ENCODE measurements at places on chromosomes 4 and X.

DNA sequence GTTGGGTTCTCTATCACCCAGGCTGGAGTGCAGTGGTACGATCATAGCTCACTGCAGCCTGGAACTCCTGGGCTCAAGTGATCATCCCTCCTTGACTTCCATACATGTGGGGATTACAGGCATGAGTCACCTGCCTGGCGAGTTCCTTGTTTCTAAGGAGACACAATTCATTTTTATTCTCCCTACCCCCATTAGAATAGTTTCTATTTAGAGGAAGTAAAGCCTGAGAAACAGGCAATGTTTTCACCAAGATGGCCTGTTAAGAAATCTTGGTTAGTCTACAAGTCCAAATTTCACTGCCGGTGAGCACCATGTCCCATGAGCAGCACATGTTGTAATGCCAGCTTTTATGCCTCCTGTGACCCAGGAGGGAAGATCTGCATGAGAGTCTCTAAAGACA, 5.7 kb downstream of the CYBB start:
- no peak for DNase-seq

DNA sequence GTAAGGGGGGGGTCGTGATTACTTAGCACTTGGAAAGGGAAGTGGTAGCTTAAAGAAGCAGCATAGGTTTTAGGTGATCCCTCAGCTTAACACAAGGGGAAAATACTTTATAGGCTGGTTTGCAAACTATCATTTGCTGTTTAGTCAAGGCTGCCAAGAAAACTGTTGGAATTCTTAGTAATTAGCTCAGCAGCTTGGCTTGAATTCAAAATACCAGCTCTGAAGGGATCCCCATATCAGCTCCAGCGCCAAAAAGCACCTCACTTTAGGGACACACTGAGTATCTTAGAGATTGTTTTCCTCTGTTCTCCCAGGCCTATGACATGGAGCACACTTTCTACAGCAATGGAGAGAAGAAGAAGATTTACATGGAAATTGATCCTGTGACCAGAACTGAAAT, 8.8 kb downstream of the TNMD start:
- no peak for DNase-seq

DNA sequence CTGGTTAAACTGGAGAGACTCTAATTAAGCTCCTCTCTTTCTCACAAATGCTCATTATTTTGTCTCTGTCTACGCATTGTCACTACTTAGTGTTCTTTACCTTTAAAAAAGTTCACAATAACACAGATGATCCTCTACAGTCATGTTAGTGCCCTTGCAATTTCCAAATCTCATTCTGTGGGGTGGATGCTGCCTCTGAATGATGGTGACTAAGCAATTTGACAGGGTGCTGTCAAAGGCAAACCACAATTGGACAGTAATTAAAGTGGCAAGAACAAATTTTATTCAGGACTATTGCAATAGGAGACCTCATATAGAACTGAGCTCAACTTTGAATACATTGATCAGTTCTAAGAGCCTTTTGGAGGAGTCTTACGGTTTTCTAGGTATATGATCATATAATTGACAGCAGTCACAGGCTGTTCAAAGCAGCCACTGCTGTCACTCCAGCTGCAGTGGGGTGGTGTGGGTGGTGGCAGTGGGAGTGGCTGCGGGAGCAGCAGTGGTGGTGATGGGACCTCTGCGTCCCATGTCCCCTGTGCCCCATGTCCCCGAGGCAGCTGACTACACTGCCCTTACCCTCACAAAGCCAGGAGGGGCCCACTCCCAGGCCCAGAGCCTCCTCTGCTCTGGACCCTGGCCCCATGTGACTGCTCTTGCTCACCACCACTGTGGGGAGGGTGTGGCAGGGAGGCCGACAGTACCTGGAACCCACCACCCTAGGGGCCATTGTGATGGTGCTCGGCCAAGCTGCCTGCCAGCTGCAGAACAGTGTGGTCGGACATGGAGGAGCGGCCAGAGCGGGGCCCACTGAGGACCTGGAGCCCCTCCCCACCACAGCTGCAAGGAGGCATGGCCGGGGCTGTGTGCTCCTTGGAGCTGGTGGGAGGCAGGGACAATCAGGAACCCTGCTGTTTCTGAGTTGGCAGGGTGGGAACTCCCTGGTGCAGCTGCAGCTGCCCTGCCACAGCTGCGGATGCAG, 30.4 kb upstream of the PAGE1 start:
- DNase-seq = no peak

DNA sequence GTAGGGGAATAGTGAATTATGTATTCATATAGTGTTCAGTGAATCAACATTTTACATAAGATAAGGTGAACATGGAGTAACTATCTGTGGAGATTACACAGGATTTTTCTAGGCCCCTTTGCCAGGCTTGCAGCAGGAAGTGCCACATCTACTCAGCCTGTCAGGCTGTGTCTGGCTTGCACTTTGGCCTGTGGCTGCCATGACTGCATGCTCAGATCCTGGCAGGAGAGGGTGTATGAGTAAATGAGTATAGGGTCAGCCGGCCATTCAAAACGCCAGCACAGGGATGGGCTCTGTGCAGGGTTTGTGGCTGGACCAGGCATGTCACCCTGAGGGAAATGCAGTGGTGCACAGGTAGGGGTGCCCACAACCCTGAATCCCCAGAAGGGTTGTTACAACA, 51.9 kb downstream of the UBQLN2 start:
- DNase-seq = no peak

DNA sequence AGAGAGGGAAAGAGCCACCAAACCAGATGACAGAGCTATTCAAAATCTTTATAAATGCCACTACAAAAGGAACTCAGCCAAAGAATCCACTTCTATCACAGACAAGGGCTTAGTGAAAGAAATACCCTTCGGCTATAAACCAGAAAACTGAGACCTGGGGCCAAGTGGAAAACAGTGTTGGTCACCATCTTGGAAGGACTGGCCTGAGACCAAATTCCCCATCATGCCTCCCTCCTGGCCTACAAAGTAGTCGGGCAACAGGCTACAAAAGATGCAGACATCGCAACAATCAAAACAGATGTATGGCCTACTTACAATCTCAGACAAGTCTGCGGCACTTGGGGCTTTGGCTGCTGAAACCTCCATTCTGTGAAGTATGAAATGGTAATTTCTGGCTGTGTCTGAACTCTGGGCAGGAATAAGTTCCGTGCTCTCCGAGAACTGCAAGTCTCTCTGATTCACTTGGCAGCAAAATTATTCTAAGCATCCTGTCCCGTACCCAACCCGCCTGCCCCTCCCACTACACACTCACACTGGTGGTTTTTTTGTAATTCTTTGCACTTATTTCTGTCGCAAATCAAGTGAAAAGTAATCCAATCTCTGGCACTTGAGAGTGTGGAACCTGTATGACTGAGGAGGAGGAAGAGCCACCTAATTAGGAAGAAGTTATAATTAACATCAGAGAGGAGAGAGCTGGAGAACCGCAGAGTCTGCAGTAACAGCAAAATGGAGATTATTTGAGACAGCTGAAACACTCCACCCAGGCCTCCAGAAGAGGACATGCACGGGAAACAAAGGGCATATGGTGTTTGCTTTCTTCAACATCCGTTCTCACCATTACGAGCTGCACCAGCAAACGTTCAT, 87.8 kb downstream of the SH3KBP1 start:
- no peak for DNase-seq

DNA sequence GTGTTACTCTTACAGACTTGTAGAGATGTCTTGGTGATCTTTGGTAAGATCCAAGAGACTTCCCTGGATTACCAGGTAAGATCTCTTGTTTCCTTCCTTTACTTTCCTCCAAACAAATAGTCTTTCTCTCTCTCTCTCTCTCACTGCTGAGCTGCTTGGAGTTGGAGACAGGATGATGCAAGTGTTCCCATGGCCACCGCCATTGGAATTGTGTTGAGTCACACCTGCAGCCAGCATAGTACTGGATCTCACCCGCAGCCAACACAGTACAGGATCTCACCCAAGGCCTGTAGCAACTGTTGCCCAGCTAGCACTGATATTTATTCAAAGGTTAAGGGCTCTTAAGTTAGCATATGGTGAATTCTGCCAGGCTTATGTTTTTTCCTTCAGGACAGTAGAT, 1080.9 kb downstream of the FAT4 start:
- no peak for DNase-seq

DNA sequence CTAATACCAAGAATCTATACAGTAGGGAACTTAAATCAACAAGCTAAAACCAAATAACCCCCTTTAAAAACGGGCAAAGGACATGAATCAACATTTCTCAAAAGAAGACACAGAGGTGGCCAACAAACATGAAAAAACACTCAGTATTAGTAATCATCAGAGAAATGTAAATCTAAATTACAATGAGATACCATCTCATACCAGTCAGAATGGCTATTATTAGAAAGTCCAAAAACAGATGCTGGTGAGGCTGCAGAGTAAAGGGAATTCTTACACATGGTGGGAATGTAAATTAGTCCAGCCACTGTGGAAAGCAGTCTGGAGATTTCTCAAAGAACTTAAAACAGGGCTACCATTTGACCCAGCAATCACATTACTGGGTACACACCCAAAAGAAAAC, 167.8 kb downstream of the PACRGL start:
- no peak for DNase-seq

GRCh38 chr4:74968456-74969164, 35.7 kb downstream of the PARM1 start:
- DNase-seq = no peak

DNA sequence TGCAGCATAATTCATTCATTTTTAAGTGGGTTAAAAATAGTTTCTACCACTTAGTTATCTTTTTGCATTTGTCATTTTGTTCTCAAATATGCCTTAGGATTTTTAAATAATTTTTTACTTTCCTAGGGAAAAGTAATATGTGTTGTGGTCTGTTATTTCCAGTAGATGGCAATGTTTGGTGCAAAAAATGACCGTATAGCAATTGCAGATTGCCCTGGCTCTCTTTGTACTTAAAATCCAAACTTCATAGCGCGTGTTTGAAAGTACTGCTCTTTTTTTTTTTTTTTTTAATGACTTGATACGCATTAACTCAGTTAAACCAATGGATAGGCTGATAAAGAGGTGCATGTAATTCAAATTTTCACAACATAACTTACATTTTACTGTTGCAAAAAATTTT, 74.4 kb upstream of the RBMX start:
- no peak for DNase-seq

GRCh38 chrX:15405846-15406245, 21.6 kb upstream of the VEGFD start:
- no peak for DNase-seq

DNA sequence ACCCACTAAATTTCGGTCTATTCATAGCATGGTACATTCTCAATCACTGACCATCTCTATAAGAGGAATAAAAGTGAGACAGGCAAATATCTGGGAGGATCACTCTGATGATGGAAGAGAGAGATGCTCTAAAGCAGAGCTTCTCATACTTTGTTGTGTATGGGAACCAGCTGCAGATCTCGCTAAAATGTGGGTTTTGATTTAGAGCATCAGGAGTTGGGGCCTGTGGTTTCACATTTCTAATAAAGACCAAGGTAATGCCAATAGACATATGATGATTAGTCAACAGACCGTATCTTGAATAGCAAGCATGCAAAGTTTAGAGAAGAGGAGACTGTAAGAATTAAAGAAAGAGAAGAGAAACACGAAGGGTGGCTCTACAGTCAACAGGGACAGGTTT, 107.4 kb upstream of the FTHL17 start:
- no peak for DNase-seq

DNA sequence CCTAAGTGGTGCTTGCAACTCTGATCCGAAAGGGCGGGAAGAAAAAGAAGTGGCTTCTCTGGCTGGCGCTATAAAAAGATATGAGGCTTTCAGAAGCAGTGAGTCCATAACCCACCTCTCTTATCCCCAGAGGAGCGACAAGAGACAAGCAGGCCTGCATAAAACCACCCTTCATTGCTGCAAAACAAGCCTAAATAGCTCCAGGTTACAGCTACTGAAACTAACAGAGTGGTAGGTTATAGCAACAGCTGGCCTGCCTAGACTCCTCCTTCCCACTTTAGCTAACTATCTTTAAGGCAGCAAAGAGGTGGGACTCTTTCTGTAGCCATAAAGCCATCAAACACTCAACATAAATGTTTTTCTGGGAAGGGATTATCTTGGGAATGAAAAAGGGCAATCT, 245.0 kb upstream of the GPR101 start:
- no peak for DNase-seq

GRCh38 chr4:158590824-158591223, 69.1 kb downstream of the RXFP1 start:
- DNase-seq = no peak

DNA sequence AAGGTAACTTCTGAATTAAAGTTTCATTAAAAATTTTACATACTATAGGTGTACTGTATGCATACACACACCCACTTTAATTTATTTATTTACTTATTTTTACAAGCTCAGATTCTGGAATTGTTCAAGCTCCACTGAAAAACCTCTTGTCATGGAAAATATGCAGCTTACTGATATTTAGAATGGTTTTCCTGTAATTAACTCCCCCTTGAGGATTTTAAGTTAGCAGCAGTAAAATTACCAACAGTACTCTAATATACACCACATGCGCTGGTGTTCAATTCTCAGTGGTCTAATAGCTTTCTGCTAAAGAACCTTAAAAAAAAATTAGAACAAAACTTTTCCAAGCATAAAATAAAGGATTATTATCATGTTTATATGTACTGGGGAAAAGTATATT, 12.0 kb downstream of the MAB21L2 start:
- no peak for DNase-seq

DNA sequence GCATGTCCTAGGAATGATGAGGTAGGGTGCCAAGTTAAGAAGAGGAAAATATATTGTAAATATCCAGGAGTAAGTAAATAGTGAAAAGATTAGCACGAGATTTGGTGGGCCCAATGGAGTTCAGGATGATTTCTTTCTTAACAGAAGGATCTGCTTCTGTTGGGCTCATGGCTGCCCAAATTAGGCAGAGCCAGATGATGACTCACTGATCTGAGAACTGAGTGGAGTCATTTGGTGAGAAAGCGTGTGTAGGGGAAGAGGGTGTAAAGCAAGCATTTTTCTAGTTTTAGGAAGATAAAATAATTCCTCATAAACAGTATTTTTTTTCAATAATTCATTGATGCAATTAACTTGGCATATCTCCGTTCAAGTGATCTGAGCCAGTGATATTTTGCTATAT, 1.6 kb downstream of the TBX22 start:
- no peak for DNase-seq

- no peak for DNase-seq
These were observed 211.8 kb downstream of the NPFFR2 start for GRCh38 chr4:72243641-72244040.

GRCh38 chr4:10727140-10727880, 42.7 kb upstream of the CLNK start:
- no peak for DNase-seq

- peak; percentile 7 for DNase-seq
These were observed 43.1 kb upstream of the GPR78 start for GRCh38 chr4:8537041-8537461.

GRCh38 chr4:123740236-123740635, 343.6 kb downstream of the SPRY1 start:
- DNase-seq = no peak

GRCh38 chr4:86657382-86657781, 63.3 kb downstream of the PTPN13 start:
- no peak for DNase-seq

GRCh38 chr4:29566371-29566770, 1153.8 kb upstream of the PCDH7 start:
- no peak for DNase-seq

Measured in thymus (tissue), 14 donors.